AG08396 (cell line): ENCODE measurements at places on chromosomes 4 and X.
A peak's percentile ranks its signal among the peaks of the same experiment; 100 is the strongest.

DNA sequence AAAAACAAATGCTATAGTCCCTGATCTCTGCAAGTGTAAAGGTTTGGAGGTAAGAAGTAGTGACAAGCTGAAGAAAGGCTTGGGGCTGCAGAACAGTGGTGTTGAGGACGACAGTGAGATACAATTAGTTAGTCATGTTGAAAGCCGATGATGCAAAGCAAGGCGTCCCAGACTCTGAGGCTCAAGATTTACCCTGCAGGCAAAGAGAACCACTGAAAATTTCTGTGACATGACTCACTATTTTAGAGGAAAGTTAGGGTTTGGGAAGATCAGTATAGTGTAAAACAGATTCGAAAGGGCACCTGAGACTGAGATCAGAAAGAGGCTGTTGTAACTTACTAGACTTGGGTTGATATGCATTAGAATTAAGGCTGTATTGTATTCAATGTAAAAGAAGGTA lies 281.3 kb upstream of the FTHL17 start:
- DNase-seq = no peak

DNA sequence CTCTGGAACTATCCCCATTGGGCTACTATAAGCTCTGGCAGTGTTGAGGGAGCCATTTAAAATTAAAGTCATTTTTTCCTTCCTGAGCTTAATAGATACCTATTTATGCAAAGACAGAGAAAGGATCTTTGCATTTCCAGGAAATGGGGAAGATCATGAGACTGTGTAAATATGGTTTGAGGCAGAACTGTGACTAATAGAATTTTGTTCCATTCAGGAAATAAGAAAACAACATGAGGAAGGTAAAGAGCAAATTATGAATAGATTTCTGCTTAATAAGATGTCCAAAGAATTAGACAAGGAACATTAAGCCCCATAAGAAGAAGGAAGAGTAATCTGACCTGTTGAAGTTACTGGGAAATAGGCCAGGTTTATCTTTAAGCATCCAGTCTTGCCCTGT lies 17.8 kb upstream of the TBC1D19 start:
- no peak for DNase-seq

- DNase-seq = no peak
Observed at GRCh38 chrX:23849241-23849640, 58.5 kb downstream of the APOO start.

DNA sequence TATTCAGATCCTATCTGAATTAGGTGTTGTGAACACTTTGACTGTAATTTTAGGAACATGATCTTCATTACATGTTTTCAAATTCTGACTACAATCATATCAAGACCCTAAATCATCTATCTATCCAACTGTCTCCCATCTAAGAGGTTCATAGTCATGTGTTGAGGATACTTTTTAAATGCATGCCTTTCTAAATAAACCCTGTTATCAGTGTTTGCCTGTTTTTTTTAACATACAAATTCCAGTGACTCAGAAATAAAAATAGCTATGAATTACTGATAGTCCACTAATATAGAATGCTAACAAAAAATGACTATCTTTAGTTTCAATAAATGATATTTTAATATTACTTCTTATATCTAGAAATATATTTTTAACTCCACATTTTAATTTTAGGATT lies 8.0 kb downstream of the RAB28 start:
- DNase-seq = no peak

GRCh38 chr4:48968814-48969213 lies 17.3 kb upstream of the CWH43 start:
- DNase-seq = peak; percentile 48

GRCh38 chrX:64536736-64537135 lies 141.5 kb upstream of the MTMR8 start:
- no peak for DNase-seq

DNA sequence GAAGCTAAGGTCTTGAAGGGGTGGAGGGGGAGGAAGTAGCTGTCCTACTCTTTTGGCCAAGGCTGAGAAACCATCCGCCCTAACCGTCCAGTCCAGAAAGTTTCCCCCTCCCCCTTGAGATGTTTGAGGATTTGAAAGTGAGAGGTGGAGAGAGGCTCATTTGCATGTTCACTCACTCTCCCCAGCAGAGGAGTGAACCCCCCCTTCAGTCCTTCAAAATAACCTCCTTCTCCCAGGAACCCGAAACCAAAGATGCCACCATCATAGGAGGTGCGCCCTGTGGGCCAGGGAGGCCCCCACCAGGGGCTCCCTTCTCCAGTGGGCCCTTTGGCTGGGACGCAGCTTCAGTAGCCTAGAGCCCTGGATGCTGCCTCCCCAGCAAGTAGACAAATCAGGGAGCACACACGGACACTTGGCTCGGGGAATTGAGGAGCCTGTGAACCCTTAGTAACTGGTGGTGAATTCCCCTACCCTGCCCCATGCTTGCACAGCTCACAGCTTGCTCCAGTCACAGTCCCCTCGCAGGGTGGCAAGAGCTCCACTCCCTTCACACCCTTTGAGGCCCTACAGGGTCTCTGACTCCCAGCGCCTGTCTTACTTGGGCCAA lies 25.6 kb downstream of the ELF4 start:
- DNase-seq = no peak

DNA sequence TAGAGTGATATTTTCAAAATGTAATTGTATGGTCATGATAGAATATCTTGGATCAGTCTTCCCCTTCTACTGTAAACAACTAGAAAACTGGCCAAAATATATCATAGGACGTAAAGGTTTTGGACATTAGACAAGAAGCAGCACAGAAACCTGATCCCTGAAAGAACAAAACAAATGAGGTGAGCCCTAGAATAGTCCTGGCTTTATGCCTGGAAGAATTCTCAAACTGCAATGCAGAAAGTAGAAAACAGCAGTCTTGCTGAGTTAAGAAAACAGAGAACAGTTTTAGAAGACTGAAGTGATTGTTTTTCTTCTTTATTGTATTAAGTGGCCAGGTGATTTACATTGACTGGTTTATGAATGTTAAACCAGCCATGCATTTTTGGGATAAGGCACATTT lies 19.5 kb downstream of the NSUN7 start:
- no peak for DNase-seq

- peak; percentile 63 for DNase-seq
Observed at GRCh38 chr4:152045807-152046571, 285.2 kb upstream of the GATB start.

DNA sequence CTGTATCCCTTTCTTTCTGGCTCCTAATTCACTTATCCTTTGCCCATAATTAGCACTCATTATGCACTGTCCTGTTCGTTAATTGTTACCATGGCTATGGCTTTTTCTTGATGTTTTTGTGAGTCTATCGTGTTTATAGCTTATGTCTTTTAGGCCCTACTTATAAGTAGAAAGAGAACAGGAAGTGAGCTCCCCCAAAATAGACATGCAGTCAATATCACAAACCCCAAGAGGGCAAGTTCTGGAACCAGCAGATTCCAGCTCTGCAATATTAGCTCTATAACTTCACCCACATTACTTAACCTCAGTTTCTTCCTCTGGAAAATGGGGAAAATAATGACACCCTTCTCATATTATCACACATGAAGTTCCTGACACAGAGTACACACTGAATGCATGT lies 7.4 kb upstream of the HS3ST1 start:
- DNase-seq = no peak

DNA sequence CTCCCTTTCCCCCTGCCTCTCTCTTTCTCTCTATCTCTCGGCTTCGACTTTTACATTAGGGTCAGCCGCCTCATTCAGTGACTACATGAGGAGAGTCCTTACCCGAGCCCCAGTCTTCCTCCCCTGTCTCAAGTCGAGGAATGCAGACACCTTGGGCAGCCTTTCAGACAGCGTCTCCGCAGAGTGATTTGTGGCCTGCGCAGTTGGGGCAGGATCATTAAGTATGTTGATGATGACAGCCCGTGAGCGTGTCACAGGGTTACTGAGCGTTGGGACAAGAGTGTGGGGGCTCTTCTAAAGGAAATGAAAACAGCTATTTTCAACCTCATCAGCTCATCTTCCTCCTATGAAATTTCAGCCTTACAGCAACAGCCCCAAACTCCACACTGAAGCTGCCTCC lies 312.1 kb upstream of the GATB start:
- no peak for DNase-seq
